ENCODE measurements at places on chromosomes 12 and 14. TPM values are rescaled to one million over a fixed set of nuclear protein-coding genes. Genes with fewer than 3 reads are reported as not detected.

KCNC2 gene
- not detected for total RNA-seq

PPP4R4 gene
- 3.0 TPM for total RNA-seq

PIWIL1 gene
- not detected for total RNA-seq

TMEM132D gene
- total RNA-seq: not detected

TMEM52B gene
- not detected for total RNA-seq

HOXC6 gene
- not detected for total RNA-seq

TBC1D30 gene
- total RNA-seq: 0.25 TPM

E2F7 gene
- total RNA-seq: 19.3 TPM

WIF1 gene
- total RNA-seq: not detected

KRT7 gene
- 4.6 TPM for total RNA-seq

RAB35 gene
- 76.7 TPM for total RNA-seq

SETD3 gene
- total RNA-seq: 53.3 TPM

CMTM5 gene
- total RNA-seq: not detected

BBOF1 gene
- total RNA-seq: 0.67 TPM

POTEM gene
- total RNA-seq: not detected

IFI27 gene
- 3.4 TPM for total RNA-seq

COCH gene
- total RNA-seq: 1.1 TPM

AMIGO2 gene
- 9.0 TPM for total RNA-seq

A2M gene
- total RNA-seq: not detected

KITLG gene
- 0.10 TPM for total RNA-seq

KLRD1 gene
- 1.3 TPM for total RNA-seq

IL22 gene
- not detected for total RNA-seq

SPRYD3 gene
- total RNA-seq: 25.5 TPM

ACTR10 gene
- 46.3 TPM for total RNA-seq

AJUBA gene
- total RNA-seq: 1.4 TPM

DBX2 gene
- not detected for total RNA-seq

AQP2 gene
- total RNA-seq: not detected

FIGNL2 gene
- total RNA-seq: 0.26 TPM

SLC25A47 gene
- total RNA-seq: not detected

SPTB gene
- total RNA-seq: 0.05 TPM

CLEC12A gene
- 0.23 TPM for total RNA-seq

GPR135 gene
- total RNA-seq: 0.89 TPM

MUCL1 gene
- total RNA-seq: not detected

SERPINA6 gene
- not detected for total RNA-seq

WASHC4 gene
- 43.8 TPM for total RNA-seq

SERPINA3 gene
- not detected for total RNA-seq

SDS gene
- total RNA-seq: not detected

KLRC3 gene
- total RNA-seq: not detected

EMP1 gene
- total RNA-seq: 35.6 TPM

PTPRQ gene
- not detected for total RNA-seq

ACVRL1 gene
- total RNA-seq: not detected

ADAM20 gene
- 0.22 TPM for total RNA-seq

SNAPC1 gene
- total RNA-seq: 5.5 TPM

NRIP2 gene
- total RNA-seq: not detected

FOXM1 gene
- total RNA-seq: 79.7 TPM

ANKLE2 gene
- 77.1 TPM for total RNA-seq

TAS2R8 gene
- total RNA-seq: not detected

Data from activated naive CD4-positive, alpha-beta T cell treated with anti-CD3 and anti-CD28 coated beads, Interleukin-2, amount 10 ng/mL, durations not matched to agents 5 hours and 36 hours (primary cell).